ENCODE measurements at places on chromosomes 6 and 20. TPM values are rescaled to one million over a fixed set of nuclear protein-coding genes. Genes with fewer than 3 reads are reported as not detected.

The SDCBP2 gene
- 18.9 TPM for total RNA-seq

The ZNF391 gene
- total RNA-seq = 3.7 TPM

The SENP6 gene
- total RNA-seq = 76.2 TPM

The APCDD1L gene
- total RNA-seq = not detected

DNA sequence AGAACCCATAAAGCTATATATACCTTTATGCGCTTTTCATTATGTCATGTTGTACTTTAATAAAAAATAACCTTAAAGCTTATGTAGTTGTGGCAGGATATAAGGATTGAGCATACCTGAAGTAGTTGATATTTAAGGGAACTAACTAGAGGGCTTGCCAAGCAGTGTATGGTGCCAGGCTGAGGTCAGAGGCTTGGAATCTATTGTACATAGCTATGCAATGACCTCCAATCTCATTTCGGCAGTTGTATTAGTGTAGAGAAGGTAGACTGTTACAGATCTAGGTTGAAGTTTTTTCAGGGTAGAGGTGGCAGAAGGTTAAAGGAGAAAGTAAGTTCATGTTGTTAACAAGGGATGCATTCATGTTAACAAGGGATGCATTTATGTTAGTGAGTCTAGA, 397.7 kb upstream of the HS3ST5 start:
- no peaks in the 10 kb centered on the region for H3K4me1 ChIP-seq
- H3K4me3 ChIP-seq = no peak overlapping the region
- H3K36me3 ChIP-seq = no peaks in the 10 kb centered on the region

GRCh38 chr20:36030149-36030548, 61.8 kb downstream of the CNBD2 start:
- H3K27ac ChIP-seq = no peak overlapping the region
- H3K27me3 ChIP-seq = no peaks in the 10 kb centered on the region
- no peak overlapping the region for H3K4me3 ChIP-seq
- no peak for DNase-seq
- no peaks in the 10 kb centered on the region for H3K36me3 ChIP-seq

GRCh38 chr6:77038807-77039206, 424.5 kb downstream of the HTR1B start:
- no peaks in the 10 kb centered on the region for H3K27me3 ChIP-seq
- no peak overlapping the region for H3K4me3 ChIP-seq
- H3K36me3 ChIP-seq = no peaks in the 10 kb centered on the region
- no peak for DNase-seq
- H3K27ac ChIP-seq = no peak overlapping the region

DNA sequence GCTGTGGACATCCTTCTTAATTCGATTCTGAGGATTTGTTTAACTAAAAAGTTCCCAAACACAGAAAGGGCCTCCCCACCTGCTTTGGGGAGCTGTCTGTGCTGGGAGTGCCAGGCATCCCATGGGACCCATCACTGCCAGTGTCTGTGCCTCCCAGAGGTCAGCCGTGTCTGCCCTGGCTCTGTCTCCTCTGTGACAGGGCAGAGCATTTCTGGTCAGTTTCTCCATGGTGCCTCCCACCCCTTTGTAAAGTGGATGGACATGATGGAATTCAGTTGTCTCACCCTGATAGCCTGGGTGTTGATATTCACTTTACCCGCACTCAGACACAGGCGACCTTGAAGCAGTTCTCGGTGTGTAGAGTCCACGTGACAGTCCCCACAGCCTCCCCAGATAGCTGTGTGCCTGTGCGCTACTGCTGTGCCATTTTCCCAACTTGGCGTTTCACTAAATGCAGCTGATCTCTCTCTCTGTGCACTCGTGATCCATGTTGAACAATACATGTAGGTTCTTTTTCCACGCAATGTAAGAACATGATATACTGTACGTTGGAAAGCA, 70.5 kb downstream of the CDS2 start:
- no peaks in the 10 kb centered on the region for H3K27me3 ChIP-seq
- H3K36me3 ChIP-seq = no peaks in the 10 kb centered on the region
- no peak overlapping the region for H3K4me3 ChIP-seq
- H3K4me1 ChIP-seq = no peaks in the 10 kb centered on the region

GRCh38 chr20:16005915-16006493, 567.2 kb downstream of the KIF16B start:
- H3K36me3 ChIP-seq = no peaks in the 10 kb centered on the region
- H3K4me1 ChIP-seq = no peaks in the 10 kb centered on the region
- H3K27me3 ChIP-seq = no peaks in the 10 kb centered on the region
- no peak for DNase-seq

Data from Calu3 (cell line).